ENCODE measurements at places on chromosomes 1 and 21.

GRCh38 chr1:28244549-28245251, 8.8 kb downstream of the ATP5IF1 start:
- DNase-seq: no peak

DNA sequence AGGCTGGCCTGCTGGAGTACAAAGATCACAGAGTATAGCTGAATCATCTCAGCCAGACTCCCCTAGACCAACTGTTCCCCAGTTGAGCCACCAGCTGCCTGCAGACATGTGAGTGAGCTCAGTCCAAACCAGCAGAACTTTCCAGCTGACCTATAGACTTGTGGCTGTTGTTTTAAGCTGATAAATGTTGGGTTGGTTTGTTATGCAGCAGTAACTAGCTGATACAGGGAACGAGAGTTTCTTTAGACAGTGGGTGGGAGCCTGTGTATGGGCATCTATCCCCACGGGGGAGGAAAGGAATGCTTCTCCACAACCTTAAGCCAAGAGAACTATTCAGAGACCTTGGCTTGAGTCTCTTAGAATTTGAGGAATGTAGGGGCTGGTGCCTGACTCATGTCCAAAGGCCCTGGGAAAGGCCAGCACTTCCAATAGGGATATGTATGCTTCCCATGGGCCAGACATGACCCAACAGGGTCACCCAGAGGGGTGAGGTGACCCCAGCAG, 30.1 kb downstream of the SLC1A7 start:
- no peak for DNase-seq

DNA sequence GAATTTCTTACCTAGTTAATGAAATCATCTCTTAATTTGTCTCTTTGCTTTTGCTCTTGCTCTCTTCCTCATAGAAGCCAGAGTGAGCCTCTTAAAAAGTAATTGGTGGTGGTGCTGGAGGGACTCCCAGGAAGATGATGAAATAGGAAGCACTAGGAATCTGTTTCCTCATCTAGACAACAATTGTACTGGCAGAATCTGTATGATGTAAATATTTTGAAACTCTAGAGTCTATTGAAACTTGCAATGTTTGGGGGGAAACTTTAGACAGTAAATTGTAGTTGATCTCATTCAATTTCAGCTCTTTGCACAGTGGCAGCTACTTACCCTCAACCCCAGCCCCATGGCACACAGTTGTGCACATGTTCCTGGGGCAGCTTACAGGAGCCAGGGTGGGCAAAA, 10.6 kb downstream of the RGSL1 start:
- DNase-seq: no peak

DNA sequence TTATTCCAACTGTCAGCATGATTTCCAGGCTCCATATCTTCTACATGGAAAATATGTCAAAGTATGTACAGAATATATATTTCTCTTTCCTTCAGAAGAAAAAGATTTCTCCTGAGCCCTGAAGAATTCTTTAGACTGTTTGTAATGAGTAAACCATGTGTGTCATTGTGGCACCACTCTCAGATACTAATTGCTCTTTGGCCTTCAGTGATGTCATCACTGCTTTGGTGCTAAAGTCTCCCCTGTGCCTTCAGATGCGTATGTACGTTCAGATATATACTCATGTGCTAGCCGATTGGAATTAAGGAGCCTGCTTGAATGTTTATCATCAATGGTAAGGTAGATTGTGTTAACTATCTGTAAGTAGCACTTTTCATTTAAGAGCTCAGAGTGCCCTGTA, 20.6 kb upstream of the NBL1 start:
- DNase-seq: no peak

DNA sequence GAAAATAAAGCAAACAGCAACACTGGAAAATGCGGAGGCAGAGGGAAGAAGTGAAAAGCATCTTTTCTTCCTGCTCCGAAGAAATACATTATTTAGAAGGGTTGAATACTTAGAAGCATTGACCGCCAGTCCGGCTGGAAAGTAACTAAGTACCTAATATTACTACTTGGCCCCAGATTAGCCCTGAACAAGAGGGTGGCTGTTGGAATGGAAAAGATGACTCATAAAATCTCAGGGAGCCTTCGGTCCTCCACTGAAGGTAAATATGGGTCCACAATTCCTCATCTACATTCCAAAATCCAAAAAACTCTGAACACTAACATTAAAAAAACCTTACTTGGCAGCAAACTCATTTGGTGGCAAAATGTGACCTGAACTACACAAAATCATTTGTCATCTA, 40.1 kb downstream of the BCAR3 start:
- DNase-seq: no peak

DNA sequence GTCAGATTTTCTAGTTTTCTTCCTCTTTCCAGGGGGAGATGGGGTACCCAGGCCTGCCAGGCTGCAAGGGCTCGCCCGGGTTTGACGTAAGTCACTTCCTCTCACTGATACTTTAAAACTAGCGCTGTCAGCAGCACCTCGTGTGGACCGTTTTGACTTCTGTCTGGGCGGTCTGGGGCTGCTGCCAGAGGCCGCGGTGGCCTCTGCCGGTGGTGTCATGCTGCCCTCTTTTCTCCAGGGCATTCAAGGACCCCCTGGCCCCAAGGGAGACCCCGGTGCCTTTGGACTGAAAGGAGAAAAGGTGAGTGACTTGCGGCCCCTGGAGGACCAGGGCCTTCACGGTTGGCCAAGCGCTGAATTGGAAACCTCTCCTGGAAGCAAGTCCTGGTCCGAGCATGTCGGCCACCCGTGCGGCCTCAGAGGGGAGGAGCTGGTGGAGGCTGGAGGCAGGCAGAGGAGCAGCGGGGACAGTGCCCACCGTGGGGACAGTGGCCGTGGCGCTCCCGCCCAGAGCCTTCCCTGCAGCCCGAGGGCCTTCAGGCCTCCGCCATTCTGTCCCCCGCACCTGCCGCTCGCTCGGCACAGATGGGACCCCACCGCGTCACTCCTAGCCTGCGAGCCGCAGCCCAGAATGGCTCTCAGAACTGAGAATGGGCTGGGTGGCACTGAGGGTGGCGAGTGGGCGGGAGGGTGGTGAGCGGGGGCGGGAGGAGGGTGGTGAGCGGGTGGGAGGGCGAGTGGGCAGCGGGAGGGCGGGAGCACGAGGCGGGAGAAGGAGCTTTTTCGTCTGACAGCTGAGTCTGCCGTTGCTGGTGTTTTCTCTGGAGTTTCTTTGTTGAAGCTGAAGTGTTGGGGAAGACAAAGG, 9.4 kb downstream of the COL6A1 start:
- DNase-seq: no peak

DNA sequence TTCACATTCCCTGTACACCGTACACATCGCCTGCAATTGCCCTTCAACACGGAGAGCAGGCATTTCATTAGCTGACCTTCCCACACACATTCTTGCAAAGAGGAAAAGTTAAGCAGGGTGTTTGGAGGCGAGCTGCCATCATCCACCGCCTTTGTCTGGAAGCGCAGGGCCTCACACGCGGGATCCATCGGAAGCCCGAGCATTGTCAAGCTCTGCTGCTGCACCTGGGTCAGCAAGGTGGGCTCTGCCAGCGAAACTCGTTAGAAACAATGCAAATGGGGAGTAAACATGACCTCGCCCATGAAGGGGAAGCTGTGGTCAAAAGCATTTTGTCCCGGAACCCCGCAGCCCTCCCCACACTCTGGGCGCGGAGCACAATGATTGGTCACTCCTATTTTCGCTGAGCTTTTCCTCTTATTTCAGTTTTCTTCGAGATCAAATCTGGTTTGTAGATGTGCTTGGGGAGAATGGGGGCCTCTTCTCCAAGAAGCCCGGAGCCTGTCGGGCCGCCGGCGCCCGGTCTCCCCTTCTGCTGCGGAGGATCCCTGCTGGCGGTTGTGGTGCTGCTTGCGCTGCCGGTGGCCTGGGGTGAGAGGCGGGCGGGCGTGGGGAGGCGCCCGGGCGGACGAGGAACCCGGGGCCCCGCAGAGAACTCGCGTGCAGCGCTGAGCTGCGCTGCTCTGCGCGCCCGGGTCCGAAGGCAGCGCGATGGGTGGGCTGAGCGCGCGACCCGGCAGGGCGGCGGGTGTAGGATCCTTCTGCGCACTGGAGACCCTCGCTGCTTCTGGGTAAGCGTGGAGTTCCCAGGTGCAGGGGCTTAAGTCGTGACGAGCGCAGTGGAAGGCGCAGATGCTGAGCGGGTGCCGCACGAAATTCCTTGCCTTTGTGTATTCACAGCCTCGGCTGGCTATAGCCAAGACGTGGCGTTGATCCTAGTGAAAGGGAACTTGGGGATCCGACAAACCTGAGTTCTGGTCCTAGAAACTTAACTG, at the start of gene CR1:
CR1 (plus strand) TSS at position 357 of the 992 bp plus-strand sequence; CDS start at position 468, 111 bp downstream.
- no peak for DNase-seq

GRCh38 chr1:228354390-228355320, 52.0 kb downstream of the TRIM11 start:
- no peak for DNase-seq

GRCh38 chr1:33370301-33370700, 49.4 kb upstream of the A3GALT2 start:
- DNase-seq: no peak

GRCh38 chr1:56972976-56973375, 7.2 kb upstream of the C8B start:
- no peak for DNase-seq

GRCh38 chr1:38613996-38614395, 245.6 kb downstream of the RRAGC start:
- DNase-seq: no peak

DNA sequence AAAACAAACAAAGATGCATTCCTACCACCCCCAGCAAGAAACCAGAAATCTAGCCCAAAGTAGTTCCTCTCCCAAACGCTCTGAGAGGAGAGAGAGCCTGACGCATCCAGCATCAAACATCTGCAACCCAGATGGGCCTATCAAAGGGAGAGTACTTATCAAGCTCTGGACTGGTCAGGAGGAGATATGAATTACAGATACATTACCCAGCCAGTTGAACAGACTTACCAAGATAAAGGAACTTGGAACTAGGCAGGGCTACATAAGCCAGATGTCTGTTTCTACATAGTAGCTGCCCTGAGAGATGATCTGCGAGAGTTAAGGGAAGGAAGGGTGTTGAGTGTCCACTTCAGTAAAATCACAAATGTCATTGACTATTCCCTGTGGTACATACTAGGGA, 138.4 kb downstream of the PAPPA2 start:
- no peak for DNase-seq

DNA sequence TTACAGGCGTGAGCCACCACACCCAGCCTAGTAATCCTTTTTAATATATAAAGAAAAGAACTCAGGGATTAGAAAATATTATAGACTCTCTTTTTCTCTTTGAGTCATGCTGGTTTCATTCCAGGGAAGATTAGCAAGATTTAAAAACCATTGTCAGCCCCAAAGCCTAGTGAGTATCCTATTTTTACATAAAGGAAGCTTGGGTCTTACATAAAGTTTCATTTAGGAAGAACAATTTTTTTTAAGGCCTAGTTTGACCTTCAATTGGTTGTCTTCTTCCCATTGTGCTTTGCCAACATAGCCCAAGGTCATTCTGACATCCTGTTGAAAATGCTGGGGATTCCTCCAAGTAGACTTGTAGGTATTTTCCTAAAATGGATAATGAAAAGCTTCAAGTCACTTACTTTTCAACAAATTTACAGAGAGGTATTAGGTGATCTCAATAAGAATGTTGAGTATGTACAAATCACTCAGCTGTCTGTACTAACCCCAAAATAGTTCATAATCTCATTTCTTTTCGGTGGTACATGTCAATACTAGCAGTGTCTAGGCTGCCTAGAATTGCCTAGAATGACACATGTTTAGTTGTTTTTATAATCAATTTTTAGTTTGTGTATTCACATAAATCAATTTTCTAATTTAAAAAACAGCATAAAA, 4.3 kb upstream of the KIF14 start:
- DNase-seq: no peak

DNA sequence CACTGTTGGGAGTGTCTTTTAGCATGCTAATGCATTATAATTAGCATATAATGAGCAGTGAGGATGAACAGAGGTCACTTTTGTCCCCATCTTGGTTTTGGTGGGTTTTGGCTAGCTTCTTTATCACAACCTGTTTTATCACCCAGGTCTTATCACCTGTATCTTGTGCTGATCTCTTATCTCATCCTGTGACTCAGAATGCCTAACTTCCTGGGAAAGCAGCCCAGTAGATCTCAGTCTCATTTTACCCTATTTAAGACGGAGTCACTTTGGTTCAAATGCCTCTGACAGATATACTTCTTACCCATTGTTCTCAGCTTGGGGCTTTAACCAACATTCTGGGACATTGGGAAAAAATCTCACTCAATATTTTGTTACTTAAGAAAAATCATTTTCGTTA, 348.7 kb downstream of the PBX1 start:
- DNase-seq: no peak

DNA sequence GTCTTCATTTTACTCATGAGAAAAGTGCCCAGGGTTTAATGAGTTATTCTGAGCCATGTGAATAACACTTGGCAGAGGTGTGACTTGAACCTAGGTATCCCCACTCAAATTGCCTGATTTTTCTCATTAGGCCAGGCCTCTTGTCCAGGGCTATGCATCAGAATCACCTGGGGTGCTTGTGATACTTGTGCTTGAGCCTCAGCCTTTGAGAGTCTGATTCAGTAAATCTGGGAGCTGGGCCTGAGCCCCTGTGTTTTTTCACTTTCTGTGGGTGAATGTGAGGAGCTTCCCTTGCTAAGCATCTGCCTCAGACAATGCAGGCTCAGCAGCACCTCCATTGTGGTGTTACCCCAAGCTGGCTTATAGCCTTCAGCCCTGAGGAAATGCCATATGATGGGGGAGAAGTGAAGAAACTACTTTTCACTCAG, 127.1 kb downstream of the S1PR1 start:
- no peak for DNase-seq

DNA sequence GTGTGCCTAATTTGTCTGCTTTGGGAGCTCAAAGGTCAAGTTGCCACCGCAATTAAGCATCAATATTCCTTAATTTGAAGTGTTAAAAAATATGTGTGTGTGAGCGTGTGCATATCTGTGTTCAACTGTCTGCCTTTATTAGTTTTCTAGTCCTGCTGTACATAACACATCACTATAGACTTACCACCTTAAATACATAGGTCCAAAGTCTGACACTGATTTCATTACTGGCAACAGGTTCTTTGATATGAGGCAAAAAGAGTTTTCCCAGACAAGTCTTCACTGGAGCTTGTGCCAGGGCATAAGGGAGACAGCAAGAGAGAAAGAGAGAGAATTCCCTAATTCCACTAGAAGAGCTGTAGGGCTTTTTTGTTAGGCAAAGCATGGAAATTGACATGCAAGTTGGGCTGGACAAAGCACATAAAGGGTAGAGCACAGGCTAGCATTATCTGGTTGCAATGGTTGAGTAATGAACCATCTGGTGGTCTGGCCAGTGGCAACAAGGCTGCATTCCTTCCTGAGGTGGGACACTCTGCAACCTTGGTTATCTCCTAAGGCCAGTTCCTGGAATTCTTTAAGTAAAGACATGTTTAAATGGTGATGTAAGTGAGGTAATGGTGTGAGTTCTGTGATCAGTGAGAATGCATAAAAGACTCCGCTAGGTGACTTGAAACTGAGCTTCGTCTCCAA, 457.2 kb upstream of the ADAMTS5 start:
- no peak for DNase-seq

DNA sequence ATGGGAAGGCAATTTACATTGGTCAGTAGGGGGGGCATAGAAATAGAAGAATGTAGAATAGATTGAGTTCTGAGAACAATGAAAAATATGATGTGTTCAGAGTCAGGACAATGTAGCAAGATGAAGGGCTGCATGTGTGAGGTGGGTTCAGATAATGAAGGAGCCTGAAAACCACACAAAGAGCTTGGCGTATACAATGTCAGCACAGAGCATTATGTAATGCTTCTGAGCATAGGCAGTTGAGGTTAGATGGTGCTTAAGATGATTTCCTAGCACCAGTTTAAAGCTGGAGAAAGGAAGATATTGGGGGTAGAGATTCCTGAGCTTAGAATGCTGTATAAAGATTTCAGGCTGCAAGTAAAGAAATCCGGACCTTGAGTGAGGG, 202.0 kb upstream of the SNX7 start:
- DNase-seq: no peak
